ENCODE measurements at places on chromosomes 7 and 10.

DNA sequence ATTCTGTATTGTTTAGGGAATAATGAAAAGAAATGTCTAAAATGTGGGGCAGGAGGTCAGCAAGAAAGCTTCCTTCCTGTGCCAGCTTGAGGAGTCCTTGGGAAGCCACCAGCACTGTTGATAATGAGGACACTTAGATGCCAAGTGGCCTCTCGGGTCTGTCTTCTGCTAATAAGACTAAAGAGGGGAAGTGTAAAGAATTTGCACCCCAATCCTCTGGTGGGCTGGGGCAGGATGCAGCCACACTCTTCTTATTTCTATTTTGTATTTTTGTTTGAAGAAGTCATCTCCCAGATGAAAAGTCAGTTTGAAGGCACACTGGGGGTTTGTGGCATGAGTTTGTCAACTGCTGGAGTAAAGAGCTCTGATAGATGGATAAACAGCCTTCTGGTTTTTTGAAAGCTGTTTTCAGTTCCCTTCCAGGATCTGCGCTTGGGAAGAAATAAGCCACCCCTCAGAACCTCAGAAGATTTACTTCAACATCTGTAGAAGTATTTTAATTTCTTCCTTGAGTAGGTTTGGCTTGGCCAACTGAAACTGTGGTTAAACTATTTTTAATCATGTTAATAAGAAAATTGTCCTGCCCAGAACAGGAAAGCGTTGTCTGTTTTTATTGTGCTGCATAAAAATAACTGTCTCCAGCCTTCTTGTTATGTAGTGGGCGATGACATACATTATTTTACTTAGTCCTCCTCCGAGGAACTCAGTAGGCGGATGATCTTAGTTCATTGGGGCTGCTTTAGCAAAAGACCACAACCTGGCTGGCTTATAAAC lies 128.8 kb upstream of the GPR26 start:
- DNase-seq = no peak

- DNase-seq = no peak
Measured at GRCh38 chr10:69728335-69728870, 73.3 kb upstream of the COL13A1 start.

DNA sequence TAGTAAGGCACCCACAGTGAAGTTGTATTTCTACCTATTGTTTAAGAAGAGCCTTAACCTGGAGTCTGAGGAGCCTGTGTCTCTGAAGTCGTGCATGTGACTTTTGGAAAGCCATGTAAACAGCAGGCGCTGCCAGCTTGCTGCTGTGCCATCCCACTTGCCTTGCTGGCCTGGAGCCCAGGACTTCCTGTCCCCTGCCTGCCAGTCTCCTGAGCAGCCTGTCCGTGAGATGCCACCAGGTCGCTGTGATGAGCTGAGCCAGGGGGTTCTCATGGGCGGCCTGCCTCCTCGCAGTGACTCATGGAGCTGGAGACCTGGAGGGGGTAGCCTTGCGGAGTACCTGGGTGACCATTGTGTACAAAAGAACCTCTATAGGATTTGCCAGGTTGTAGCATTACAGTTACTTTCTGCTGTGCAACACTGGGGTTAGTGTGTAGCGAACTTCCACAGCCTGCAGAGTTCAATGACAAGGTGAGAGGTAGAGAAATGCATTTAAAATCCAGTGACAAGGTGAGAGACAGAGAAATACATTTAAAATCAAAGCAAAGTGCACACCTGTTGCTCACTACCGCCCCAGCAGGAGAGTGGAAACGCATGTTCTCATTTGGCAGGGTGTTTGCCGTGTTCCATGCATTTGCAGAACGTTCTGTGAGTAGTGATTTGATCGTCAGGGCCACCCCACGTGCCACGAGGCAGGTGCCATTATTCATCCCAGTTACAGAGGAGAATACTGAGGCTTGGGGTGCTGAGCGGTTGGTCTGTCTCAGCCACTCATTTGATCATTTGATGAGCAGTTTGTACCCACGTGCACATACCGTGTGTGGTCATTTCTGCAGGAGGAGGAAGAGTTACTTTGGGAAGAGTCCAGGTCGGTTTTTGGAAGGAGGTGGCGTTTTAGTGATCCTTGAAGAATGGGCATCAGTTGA lies 36.6 kb upstream of the BHLHA15 start:
- no peak for DNase-seq

DNA sequence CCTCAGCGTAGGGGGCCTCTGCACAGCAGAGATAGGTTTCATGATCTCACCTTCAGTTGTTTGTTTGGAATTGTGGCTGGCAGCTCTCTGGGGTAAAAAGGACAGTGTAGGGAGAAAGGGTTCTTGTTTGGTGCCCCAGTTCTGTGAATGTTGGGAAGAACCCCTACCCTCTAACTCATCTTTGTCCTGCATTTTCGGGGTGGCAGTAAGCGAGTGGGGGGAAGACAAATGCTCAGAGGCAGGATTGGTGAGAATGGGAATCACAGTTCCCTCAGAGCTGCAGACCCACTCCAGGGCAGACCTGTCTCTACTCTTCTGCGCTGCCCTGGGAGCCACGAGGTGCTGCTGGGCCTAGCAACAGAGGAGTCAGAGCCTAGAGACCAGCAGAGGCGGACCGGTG lies 1.8 kb upstream of the LBX1 start:
- no peak for DNase-seq

DNA sequence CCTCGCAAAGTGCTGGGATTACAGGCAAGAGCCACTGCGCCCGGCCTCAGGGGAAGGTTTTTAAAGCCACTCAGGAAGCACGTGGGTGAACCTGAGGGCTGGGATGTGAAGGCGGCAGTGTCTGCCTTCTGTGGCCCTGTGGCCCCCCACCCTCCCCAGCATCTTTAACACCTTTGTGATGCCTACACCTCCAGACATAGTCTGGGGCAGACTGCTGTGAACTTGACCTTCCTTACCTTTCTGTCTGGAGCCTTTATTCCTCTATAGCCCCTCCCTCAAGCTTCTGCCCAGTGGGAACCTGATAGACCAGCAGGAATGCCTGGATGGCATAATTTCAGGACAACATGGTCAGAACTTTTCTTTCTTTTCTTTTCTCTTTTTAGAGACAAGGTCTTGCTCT lies 550.2 kb downstream of the GALNT17 start:
- no peak for DNase-seq

- no peak for DNase-seq
Measured at GRCh38 chr7:159118623-159119022, 26.0 kb downstream of the VIPR2 start.

- peak; percentile 79 for DNase-seq
Measured at GRCh38 chr10:110353244-110354119, 48.8 kb upstream of the SMNDC1 start.

DNA sequence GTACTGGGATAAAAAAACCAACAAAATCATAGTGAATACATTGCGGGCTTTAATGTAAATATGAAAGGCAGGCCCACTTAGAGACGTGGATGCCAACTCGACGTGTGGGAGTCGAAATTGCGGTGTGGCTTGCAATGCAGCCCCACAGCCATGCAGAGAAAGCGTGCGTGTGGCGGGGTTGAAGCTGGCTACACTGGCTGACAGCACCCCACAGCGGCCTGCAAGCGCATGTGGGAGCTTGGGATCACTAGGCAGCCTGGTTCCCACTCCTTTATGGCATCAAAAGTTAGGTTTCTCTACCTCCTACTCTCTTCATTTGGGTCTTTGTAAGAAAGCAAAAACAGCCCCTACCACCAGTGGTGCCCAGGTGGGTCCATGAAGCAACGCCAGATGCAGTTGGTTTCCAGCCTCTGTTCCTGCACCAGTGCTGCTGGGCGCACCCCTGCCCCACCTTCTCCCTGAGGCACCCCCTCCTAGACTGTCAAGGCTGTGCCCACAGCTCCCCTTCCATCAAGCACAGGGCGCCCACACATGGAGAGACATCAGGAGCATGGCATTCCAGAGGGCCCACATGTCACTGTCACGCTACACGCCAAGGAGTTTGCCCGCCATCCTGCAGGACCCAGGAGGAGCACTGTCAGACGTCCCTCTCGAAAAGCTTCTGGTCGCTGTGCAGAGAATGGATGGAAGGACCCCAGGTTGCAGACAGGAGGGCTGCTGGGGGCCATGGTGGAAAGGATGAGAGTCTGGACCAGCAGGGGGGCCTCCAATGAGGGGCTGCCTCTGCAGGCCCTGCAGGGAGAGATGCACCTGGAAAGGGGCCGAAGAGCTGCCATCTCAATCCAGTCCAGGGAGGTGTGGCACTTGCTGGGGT lies 142.9 kb downstream of the PAXIP1 start:
- no peak for DNase-seq

DNA sequence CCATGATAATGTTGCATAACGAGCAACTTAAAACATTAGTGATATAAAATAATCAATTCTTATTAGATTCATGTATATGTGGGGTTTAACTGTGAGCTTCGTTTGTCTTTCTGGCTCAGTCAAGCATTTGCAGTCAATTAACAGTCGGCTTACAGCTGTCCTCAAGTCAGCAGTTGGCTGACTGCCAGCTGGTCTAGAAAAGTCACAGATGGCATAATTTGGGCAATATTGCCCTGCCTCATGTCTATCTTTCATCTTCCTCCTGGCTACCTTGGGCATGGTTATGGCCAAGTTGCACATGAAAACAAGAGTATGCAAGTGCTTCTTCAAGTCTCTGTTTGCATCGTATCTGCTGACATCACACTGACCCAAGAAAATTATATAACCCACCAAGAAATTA lies 186.1 kb upstream of the ZWINT start:
- DNase-seq = no peak

Data from activated T-cell treated with anti-CD3 and anti-CD28 coated beads, Interleukin-2, amount 50 U/mL, for 72 hours (primary cell).